Urinary bladder (tissue), 4 donors: ENCODE measurements at places on chromosomes 7 and 10. TPM values are rescaled to one million over a fixed set of nuclear protein-coding genes. Genes with fewer than 3 reads are reported as not detected.

Gene TMEM196
- 1.0 TPM for total RNA-seq

Gene NUDT13
- 1.3 TPM for total RNA-seq

Gene SKIDA1
- 5.0 TPM for total RNA-seq

Gene MPP7
- total RNA-seq = 31.2 TPM

Gene SPDYE8
- total RNA-seq = not detected
